Activated naive CD8-positive, alpha-beta T cell treated with anti-CD3 and anti-CD28 coated beads, Interleukin-2, amount 50 U/mL, for 16 hours (primary cell): ENCODE measurements at places on chromosomes 1 and 21.

GRCh38 chr21:35382696-35383095, 333.6 kb upstream of the RUNX1 start:
- DNase-seq: no peak

DNA sequence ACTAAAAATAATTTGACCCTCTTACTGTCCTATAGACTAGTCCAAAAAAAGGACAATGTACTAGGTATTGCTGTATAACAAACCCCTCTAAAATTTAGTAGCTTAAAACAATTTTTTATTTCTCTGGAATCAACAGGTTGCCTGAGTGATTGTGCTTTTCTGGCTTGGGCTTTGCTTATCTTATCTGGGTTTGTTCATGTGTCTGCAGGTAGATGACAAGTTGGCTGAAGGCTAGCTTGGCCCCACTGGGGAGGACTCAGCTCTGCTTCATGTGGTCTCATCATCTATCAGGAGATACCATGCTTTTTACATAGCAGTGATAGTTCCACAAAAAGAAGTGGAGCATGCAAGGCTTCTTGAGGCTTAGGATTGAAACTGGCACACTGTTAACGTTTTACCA, 114.2 kb downstream of the MAN1A2 start:
- no peak for DNase-seq

- no peak for DNase-seq
Observed at GRCh38 chr1:198865319-198865718, 226.5 kb downstream of the PTPRC start.

DNA sequence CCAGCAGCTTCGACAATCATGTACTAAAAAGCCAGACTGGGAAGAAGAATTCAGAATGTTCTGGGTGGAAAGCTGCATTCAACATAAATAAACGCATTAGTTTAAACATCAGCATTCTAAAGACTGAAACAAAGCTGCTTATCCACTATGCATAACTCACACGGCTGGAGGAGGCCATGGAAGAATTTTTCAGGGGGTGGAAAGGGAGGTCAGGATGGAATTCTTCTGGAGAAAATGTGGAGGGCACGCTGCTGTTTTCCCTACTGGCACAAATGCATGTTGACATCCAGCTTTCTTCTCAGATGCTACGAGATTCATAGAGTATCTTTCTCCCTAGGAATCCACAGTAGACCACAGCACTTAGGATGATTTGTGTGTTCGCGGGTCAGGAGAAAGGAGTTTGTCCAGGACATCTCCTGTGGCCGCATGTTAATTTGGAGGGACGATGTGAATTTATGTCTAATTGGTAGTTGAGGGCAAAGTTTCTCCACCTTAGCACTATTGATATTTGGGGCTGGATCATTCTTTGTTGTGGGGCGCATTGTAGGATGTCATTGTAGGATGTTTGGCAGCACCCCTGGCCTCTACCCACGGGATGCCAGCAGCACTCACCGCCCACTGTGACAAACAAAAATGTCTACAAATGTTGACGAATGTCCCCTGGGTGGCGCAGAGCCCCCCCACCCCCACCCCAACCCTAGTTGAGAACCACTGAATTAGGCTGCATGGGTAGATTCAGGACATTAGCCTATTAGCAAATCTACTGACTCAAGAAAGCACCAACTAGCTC, 86.5 kb upstream of the KAZN start:
- no peak for DNase-seq

- DNase-seq: peak; percentile 47
Observed at GRCh38 chr1:16013220-16013907, 4.5 kb downstream of the HSPB7 start.
